Stromal cell of bone marrow (primary cell): ENCODE measurements at places on chromosomes 5 and 9.

DNA sequence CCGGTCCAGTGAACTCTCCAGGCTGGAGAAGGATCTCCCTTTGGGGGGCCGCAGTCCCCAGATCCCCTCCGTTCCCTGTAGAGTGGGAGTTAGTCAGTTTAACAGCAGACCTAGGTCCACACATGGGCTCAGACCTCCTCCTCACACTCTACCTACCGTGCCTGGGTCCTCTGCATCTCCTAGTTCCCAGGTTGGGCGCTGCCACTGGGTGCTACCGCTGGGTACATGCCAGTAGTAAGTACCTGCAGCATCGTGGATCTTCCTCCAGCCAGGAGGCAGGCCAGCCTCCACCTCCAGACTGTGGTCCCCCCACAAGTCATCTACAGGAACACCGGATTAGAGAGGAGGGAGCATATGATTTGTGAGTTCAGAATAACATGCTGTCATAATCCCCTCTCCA lies 802 bp downstream of the APBB3 start:
- no peak for DNase-seq

DNA sequence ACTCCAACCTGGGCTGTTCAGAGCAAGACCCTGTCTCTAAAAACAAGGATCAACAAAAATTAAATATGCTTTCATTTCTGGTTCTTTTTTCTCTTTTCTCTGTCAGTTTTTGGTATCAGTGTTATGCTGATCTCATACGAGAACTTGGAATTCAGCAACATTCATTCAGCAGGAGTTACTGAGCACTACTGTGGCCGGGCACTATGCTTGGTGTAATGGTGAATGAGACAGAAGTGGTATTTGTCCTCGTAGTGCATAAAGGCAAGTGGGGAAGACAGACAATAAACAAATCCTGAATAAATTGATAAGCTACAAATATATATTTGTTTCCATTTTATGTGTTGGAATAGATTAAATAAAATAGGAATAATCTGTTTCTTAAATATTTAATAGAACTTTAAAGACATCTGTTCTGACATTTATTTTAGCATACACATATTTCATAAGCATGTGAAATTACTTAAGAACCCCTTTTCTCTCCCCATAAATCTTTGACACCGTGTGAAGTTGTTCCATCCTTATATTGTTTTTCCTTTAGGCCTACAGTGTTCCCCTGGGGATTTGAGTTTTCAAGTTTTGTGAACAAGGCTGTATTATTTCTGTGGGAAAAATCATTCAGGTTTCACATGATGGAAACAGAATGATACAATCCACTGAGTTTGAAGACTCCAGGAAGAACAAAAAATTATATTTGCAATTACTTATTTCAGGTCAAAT lies 24.6 kb downstream of the UBAP1 start:
- no peak for DNase-seq

GRCh38 chr9:99720455-99721050 lies 101.1 kb upstream of the NR4A3 start:
- DNase-seq: peak; percentile 33

DNA sequence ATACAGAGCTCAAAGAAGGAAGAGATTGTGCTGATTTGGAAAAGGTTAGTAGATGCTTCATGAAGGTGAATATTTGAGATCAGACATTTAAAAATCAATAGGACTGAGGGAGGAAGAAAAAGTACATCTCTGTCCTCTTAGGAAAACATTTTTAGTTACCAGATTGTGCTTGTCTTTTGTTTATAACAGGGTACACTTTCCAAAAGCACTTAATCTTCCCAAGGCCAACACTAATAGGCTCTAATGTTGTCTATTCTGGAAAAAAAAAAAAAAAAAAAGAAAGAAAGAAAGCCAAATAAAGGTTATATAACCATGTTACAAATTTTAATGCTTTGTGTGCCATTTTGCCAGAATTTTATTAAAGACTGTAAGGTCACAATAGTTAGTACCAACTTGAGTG lies 45.5 kb upstream of the SHISAL2B start:
- DNase-seq: no peak

- no peak for DNase-seq
These were observed 16.3 kb upstream of the SLC6A19 start for GRCh38 chr5:1185038-1185627.

DNA sequence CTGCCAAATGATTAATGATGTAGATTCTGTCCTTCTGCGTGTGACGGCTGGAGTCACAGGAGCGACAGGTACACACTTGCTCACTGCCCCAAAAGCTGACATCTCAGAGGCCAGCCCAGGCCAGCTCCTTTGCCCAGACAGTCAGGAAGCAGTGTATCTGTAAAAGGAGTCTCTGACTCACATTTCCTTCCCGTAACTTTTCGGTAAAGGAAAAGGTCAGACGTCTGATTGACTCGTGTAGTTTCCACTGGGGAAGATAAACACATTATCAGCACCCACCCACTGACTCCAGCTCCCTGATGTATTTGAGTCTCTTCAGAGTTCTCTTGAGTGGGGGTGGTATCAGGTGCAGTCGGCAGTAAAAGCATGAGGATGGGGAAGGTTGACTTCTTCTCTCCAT lies 64.4 kb upstream of the WWC1 start:
- no peak for DNase-seq

GRCh38 chr5:138974227-138975063 lies 99.3 kb upstream of the LRRTM2 start:
- DNase-seq: no peak

- peak; percentile 96 for DNase-seq
These were observed 36.0 kb downstream of the PCDHGC5 start for GRCh38 chr5:141524604-141525597.

DNA sequence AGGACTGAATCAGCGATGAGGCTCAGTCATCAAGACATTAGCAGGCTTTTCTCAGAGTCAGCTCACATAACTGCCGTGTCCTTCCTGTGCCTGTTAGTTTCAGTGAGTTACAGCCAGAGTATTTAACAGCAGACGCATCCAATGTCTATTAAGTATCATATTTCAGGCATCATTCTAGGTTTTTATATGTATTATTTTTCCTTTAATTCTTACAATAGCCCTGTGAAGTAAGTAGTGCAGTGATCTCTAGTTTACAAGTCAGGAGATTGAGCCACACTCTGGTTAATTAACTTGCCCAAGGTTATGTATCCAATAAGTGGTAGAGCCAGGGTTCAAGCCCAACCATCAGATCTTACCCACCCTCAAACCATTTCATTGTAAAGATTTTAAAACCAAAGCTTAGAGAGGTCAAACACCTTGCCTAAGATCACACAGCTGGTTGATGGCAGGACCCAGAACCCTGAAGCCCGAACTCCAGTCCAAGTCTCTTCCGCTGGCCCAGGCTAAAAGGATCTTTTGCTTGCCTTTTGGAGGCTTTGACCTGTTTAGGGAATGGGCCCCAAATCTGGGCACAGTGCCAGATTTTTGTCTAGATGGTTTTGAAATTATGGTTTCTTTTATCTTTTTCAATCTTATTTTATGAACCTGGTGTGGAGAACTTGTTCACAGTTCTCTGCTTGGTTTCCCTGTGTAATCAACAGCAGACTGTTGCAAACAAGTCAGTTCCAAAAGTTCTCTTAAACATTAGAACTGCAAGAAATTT lies 261.2 kb upstream of the CLINT1 start:
- DNase-seq: peak; percentile 75

- DNase-seq: no peak
These were observed 161.6 kb upstream of the FBXL17 start for GRCh38 chr5:108543486-108543885.

- DNase-seq: no peak
These were observed 617 bp downstream of the PTPN3 start for GRCh38 chr9:109497226-109498153.

- no peak for DNase-seq
These were observed 73.2 kb upstream of the SH3PXD2B start for GRCh38 chr5:172527559-172527958.

DNA sequence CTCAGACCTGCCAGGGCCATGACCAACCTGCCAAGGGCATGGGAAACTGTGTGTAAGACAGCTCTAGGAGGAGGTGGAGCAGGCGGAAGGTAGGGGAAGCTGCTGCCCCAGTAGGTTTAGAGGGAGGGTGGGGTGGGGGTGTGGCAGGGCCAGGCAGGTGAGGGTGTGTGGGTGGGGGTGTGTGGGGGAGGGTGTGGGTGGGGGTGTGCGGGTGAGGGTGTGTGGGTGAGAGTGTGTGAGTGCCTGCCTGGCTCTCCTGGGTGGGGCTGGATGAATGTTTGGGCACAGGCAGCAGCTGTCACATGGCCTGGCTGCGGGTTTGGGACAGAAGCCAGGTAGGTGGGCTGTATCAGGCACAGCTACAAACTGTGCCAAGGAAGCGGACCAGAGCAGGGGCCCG lies 8.8 kb upstream of the N4BP3 start:
- DNase-seq: no peak

DNA sequence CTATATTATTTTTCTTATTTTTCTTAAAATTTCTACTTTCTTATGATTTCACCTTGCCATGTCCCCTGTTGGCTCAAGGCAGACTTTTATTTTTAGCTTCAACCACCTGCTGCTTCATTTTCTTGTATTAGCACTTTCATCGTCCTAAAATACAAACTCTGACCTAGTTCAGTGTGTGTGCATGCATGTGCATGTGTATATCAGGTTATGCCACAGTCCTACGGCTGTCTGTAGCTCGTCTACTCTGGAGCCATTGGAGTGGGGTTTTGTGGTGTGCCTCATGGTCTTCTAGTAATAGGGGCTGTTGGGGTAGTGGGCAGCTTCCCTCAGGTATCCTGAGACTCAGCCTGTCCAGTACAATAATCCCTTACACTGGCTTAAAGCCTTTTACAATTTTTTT lies 13.4 kb upstream of the SPINK1 start:
- no peak for DNase-seq
